ENCODE measurements at places on chromosomes 2 and 18. TPM values are rescaled to one million over a fixed set of nuclear protein-coding genes. Genes with fewer than 3 reads are reported as not detected.

GRCh38 chr2:185372188-185372587, 366.4 kb upstream of the FSIP2 start:
- DNase-seq = no peak

Gene LINC00305
- total RNA-seq = not detected

Gene DCDC2C
- total RNA-seq = 1.1 TPM

DNA sequence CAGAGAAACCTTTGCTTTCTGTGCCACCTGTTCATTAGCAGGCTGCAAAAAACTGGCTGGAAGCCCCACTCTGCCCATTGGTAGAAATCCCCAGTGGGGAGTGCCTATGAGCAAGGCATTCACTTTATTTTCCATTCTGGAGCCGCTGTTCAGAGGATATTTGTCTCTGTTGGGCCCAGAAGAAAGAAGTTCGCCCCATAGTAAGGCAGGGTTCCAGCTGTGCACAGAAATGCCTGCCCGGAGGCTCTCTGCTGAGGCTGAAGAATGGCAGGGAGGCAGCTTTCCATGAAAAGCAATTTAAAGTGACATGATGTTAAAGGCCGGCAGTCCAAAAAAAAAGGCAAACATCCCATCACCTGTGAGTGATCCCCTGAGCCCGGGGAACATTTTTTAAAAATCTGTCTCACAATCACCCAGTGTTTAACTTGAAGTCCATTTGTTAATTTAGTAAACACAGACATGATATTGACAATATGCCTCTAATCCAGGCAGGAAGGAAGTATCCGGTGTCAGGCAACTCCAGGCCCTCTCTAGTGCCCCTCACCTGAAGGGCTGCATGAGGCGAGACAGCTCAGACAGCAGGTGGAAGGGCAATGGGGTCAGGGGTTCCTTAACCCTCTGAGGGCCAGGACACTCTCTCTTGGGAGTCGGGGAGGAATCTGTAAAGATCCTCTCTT, 265.1 kb upstream of the SIX2 start:
- DNase-seq = no peak

DNA sequence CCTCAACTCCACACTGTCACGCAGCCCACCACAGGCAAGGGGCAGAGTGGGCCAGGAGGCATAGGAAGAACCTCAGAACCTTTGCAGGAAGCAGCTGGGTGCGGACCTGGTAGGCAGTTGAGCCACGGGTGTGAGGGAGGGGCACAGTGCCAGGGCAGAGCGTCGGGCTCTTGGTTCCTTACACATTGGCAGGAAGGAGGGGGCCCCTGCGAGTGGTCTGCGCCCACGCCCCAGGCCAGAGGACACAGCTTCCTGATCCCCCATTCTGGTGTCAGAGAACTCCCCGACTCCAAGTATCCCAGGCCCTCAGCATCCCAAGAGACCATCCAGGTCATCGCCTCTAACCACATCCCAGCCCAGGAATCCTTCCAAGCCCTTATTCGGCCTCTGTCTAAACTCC, 61.5 kb downstream of the TNS1 start:
- DNase-seq = peak; percentile 42

Gene IL36RN
- not detected for total RNA-seq

GRCh38 chr2:74618410-74619083, 29.6 kb downstream of the M1AP start:
- no peak for DNase-seq

DNA sequence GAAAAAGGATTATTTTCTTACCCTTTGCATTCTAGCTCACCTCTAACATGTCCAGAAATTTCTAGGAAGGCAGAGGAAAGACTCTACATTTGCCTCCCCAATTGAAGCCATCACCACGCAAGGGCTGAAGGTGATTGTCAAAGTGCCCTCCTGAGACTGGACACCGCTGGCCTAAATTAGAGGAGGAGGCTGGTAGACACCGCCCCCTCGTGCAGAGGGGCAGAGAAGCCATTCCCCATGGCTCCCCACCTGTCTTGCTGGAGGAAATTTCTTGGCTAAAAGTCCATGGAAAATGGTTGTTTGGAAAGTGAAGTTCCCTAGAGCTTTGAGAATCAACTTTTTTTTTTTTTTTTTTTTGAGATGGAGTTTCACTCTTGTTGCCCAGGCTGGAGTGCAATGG, 31.3 kb upstream of the CREB1 start:
- DNase-seq = no peak

Gene MARS2
- total RNA-seq = 9.1 TPM

DNA sequence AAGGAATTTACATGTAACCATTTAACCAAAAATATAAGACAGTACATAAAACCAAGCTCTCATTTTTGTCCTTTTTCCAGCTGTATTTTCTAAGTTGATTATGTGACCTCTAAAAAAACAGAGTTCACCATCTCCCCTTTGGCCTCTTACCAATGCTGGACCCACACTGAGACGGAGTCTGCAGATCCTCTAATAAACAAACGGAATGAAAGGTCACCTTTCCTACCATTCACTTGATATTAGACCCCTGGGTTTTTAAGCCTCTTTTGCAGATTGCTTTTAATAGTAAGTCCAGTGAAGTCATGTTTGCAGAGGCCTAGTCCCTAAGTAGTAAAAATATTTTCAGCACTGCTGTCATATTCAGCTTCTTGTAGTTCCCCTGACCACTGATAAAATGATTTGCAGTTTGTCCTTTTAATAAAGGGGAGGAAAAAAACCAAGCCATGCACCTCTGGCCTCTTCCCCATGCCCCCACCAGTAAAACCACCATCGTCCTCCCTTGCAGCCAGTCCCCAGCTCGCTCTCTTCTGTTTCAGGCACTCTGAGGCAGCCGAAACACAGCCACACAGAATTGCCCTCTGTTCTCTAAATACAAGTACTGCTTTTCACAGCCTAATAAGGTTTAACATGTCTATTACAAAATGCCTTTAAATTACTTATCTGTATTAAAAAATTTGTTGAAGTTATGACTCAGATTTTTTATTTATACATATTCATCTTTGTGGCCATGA, 427.5 kb downstream of the PARD3B start:
- DNase-seq = no peak

Gene LRPPRC
- 94.9 TPM for total RNA-seq

- peak; percentile 83 for DNase-seq
These were observed 11.8 kb upstream of the ATOH8 start for GRCh38 chr2:85741833-85742455.
